ENCODE measurements at places on chromosomes 1 and 21.

DNA sequence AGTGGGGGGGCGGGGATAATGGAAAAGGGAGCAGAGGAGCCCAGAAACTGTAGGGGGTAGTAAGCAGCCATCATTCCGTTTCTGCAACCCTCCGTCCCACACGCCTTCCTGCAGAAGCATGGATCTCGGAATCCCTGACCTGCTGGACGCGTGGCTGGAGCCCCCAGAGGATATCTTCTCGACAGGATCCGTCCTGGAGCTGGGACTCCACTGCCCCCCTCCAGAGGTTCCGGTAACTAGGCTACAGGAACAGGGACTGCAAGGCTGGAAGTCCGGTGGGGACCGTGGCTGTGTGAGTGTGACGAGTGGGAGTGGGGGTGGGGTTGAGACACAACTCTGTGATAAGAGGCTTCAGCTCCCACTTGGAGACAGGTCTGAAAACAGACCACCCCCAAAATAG lies 706 bp downstream of the CREB3L4 start:
- peak overlapping the region; percentile 90 for H3K4me3 ChIP-seq
- peaks cover 37% of the 10 kb centered on the region for H3K36me3 ChIP-seq
- H3K4me1 ChIP-seq: peaks cover 52% of the 10 kb centered on the region
- H3K27me3 ChIP-seq: no peaks in the 10 kb centered on the region

GRCh38 chr1:83508485-83509151 lies 490.3 kb downstream of the TTLL7 start:
- H3K4me3 ChIP-seq: peak overlapping the region; percentile 45
- no peak for DNase-seq
- H3K4me1 ChIP-seq: peaks cover 40% of the 10 kb centered on the region
- no peaks in the 10 kb centered on the region for H3K36me3 ChIP-seq
- H3K27ac ChIP-seq: peak overlapping the region; percentile 90

GRCh38 chr1:12549460-12550349 lies 68.3 kb downstream of the DHRS3 start:
- no peak overlapping the region for H3K27ac ChIP-seq
- no peak overlapping the region for H3K4me3 ChIP-seq
- H3K36me3 ChIP-seq: no peaks in the 10 kb centered on the region
- no peak for DNase-seq
- peaks cover 12% of the 10 kb centered on the region for H3K4me1 ChIP-seq
- H3K27me3 ChIP-seq: no peaks in the 10 kb centered on the region

DNA sequence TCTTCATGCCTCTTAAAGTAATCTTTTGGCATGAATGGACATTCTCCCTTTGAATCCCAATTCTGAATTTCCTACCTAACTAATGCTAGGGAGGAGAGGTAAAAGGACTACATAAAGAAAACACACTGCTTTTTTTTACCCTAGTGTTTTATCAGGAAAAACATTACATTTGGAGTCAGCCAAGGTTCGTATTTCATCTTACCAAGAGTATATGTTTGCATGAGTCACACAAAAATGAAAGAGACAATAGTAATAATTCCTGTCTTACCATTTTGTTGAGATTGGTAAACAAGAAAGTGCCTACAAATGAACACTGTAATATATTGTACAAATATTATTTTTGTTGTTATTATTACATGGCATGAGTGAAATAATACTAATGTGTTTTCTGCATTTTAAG lies 112.9 kb upstream of the WARS2 start:
- no peak overlapping the region for H3K4me3 ChIP-seq
- no peaks in the 10 kb centered on the region for H3K27me3 ChIP-seq
- no peaks in the 10 kb centered on the region for H3K36me3 ChIP-seq
- DNase-seq: no peak
- no peak overlapping the region for H3K27ac ChIP-seq

DNA sequence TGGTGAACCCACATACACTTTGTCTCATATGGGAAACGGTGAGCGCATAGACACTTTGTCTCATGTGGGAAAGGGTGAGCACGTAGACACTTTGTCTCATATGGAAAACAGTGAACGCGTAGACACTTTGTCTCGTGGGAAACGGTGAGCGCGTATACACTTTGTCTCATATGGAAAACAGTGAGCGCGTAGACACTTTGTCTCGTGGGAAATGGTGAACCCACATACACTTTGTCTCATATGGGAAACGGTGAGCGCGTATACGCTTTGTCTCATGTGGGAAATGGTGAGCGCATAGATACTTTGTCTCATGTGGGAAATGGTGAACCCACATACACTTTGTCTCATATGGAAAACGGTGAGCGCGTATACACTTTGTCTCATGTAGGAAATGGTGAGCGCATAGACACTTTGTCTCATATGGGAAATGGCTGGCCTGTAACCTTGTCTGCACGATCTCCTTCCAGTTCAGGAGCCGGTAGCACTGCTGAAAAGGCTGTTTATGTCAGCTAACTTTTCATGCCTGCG lies 50.7 kb upstream of the TRAPPC10 start:
- no peak for DNase-seq
- H3K36me3 ChIP-seq: peaks cover 30% of the 10 kb centered on the region
- no peaks in the 10 kb centered on the region for H3K27me3 ChIP-seq
- H3K27ac ChIP-seq: peak overlapping the region; percentile 88
- no peak overlapping the region for H3K4me3 ChIP-seq

All from activated T-cell treated with anti-CD3 and anti-CD28 coated beads, Interleukin-2, amount 50 U/mL, for 24 hours (primary cell).